Type B pancreatic cell (in vitro differentiated cells): ENCODE measurements at places on chromosomes 7 and 10. TPM values are rescaled to one million over a fixed set of nuclear protein-coding genes. Genes with fewer than 3 reads are reported as not detected.
A peak's percentile ranks its signal among the peaks of the same experiment; 100 is the strongest.

DNA sequence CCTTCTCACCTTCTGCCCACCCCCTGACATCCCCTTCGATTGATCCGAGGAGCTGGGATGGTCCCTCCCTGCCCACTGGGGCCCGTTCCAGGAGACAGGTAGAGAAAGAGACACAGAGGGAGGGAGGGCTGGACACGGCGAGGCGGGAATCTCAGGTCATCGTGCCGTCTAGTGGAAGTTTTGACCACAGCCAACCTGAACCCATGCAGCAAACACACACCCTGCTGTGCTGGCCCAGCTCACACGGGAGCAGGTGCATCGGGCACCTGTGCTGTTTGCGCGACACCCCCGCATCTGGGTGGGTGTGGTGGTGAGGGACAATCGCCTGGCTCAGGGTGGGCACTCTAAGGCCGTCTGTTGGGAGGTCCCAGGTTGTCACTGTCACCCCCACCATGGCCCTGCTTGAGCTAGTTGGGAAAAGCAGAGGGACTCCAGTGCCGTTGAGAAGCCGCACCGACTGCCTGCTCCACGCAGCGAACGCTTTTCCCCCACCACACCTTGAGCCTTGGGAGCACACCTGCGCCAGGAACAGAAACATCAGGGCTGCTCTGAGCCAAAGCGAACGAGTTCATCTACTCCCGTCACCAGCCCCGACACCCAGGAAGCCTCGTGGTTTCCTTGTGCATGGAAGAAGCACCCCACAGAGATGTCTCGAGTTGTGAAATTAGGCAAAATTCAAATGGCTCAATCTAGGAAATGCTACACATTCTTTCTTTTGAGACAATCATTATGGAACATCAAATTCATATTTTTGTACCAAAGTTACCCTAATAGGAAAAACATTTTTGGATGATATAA is 285.8 kb downstream of the DNAJB6 start:
- no peak for DNase-seq

ZNF804B gene
- 0.07 TPM in 1 of 2 replicates, not detected in the other for total RNA-seq

GRCh38 chr10:128080641-128081040 is 45.6 kb downstream of the MKI67 start:
- DNase-seq = no peak

NKX2-3 gene
- not detected in 2 replicates for total RNA-seq

DNA sequence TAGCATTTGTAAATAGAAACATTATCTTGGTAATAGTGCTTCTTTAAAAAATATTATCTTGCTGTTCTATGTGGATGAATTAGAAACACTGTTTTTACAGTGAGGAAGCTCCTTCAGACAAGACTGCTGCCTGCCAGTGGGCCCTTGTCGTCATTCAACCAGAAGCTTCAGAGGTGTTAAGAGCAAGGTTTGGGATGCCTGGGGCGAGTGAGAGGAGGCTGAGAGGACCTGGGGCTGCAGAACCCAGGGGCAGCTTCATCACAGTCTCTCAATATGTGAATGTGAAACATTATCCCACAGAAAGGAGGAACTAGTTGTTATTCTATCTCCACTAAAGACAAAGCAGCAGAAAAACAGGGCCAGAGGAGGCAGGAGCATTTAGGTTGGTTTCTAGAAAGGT is 8.1 kb downstream of the PLPP4 start:
- no peak for DNase-seq

NOD1 gene
- 10.9 and 11.4 TPM in 2 replicates for total RNA-seq

DNA sequence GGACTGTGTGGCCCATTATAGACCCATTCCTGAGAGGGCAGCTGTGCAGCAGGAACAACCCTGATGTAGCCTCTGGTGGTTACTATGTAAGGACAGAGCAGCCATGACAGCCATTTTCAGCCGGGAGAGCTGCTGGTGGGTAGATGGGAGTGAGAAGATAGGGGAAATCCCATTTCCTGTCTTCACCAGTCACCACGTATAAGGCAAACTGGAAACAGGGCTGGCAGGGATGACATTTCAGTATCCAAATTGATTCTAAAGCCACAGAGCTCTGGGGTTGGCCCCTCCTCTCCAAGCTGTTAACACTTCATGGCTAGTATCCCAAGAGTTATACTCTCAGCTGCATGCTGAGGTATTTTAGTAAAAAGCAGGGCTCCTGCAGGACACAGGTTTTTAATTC is 15.2 kb upstream of the FZD1 start:
- DNase-seq = no peak

FAM25C gene
- not detected in 2 replicates for total RNA-seq

GRCh38 chr10:78905957-78906308 is 162.8 kb upstream of the ZMIZ1 start:
- peak; percentile 69 for DNase-seq

SEC31B gene
- total RNA-seq = 8.9 and 20.9 TPM in 2 replicates

AKR1C4 gene
- 0.34 and 2.0 TPM in 2 replicates for total RNA-seq

PDE6C gene
- not detected in 2 replicates for total RNA-seq

- DNase-seq = no peak
Observed at GRCh38 chr7:96300502-96300901, 21.4 kb downstream of the SLC25A13 start.

CTTNBP2 gene
- total RNA-seq = 30.2 and 36.9 TPM in 2 replicates

- no peak for DNase-seq
Observed at GRCh38 chr7:100875356-100875751, 451 bp downstream of the SRRT start.

- DNase-seq = no peak
Observed at GRCh38 chr7:45196374-45196773, 38.8 kb downstream of the RAMP3 start.

DNA sequence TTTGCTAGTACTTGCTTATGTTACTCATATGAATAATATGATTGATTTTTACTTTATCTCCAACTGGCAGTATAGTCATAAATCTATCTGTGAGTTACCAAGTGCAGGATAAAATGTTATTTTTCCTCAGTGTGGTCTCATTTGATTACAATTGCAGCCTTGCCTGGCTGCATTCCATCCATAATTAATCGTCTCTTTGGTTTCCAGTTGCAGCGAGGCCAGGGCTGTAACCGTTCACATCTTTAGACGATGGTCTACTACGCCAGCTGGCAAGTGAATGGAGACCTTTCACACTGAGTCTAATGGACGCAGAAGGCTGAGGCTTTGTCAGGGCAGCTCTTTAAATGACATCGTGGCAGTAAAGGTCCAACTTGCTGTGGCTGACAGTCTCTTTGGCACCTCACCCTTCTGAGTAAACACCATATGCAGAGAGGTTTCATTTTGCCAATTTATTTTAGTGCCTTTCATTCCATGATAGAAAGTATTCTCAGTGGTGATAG is 84.0 kb downstream of the ARL4A start:
- no peak for DNase-seq

DNA sequence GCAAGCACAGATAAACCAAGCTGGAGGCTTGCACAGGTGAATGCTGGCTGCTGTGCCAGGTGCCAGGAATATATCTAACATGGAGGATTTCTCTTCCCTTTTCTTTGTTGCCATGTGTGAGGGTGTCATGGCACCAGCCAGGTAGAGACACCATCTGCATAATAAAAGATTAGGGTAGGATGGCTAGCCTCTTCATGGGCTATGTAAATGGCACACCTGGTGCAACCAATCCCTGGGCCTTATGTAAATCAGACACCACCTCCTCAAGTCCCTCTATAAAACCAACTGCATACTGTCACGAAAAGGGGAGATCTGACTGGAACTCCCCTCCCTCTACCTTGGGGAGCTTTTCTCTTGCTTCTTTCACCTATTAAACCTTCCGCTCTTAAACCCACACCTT is 322.5 kb upstream of the POM121L12 start:
- no peak for DNase-seq

PRPF18 gene
- 16.7 and 20.3 TPM in 2 replicates for total RNA-seq

DNA sequence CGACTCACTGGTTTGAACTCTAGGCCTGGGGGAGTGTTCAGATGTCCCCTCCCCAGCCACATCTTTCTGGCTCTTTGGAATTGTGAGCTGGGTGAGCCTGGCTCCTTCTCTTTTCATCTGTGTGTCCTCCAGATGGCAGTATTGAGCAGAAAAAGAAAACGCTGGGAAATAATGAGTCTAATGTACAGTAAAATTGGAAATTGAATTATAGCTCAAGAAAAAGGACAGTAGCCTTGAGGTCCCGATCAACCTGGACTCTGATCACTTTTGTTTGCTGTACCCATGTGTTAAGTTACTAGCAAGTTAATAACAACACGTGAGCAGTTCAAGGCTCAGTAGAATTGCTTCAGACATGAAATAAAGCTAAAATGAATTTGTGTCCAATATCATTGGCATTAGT is 77.9 kb downstream of the SNX10 start:
- DNase-seq = no peak

LIPN gene
- total RNA-seq = 0.24 and 1.5 TPM in 2 replicates

SMC3 gene
- total RNA-seq = 39.0 and 60.6 TPM in 2 replicates

DNA sequence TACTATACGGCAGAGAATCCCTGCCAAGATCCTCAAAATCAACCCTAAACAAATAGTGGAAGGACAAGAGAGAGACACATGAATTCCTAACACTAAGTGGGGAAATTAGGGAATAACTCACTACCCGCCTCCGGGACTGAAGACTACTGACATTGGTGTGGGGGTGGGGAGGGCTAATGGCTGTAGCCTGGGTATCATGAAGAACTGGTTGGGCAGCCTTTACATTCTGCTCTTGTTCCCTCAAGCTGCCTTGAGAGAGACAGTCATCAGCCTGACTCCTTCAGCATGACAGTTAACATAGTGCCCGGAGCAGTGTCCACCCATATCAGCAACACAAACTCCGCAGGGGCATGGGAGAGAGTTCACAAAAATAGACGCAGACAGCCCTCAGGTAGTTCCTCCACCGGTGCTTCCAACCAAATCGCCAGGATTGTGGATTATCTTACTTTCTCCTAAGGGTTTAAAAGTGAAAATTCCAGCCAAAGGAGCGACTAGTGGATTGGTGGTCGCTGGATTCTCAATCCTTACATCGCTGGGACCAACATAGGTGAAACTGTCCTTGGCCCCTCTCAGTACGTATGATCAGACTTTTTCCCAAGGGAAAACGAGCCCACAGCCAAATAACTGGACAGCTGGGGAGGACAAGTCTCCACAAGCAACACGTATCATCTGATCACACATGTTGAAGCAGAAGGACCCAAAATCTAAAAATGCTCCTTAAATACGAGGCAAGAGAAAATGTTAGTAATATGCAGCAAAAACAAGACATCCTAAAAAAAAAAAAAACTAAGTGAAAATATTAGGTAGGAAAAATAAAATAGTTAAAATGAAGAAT is 22.6 kb downstream of the TMEM254 start:
- no peak for DNase-seq

DNA sequence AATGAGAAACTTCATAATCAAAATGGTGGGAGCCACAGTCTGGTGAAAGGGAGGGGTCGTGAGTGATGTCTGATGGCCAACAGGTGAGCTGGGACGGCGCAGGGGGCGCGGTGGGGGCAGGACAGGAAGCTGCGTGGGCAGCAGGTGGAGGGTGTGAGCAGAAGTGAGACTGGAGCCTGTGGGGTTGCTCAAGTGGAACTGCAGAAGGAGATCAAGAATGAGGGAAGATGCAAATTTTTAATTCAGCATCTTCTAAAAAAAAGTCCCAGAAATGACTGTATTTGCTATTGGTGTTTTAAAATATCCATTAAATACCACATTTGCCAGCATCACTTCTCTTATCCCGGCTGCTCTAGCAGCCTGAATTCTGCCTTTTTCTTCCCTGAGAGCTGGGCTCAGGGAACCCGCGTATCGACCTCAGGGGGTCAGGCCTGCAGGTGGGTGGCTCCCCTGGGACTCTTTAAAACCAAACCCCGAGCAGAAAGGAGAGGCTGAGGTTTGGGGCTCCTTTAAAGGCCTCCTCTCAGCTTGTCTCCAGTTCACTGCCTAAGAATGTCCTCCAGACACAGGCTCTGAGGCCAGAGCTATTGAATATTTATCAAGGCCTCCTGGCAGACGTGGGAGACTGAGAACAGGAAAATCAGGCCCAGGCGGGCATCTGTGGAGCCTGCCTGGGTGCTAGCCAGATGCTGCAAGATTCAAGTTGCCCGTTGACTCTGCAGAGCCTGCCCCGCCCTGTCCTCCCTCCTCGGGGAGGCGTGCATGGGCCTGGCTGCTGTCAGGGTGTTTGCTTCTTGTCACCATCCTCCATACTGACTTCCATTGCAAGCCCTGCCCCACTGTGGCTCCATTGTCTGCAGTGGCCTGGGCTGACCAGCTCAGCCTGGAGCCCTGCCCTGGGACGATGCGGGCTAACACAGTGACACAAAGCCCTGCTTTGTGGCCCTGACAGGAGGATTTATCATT is 53.9 kb downstream of the SYPL1 start:
- no peak for DNase-seq

DNA sequence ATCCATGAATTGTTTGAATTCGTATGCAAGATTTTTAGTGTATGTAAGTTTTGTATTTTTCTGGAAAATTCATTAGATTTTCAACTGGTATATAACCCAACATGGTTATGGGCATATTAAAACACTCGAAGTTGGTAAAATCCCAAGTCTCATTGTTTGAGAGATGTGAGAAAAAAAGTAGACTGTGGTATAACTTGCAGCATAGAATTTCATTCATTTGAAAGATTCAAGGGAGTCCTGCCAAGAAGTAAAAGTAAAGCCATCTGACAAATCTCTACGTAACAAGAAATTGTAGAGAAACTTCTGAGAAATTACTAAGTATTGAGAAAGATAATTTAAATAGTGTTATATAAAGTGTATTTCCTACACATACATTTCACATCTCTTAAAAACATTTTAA is 40.2 kb downstream of the SEMA3E start:
- DNase-seq = no peak

DNA sequence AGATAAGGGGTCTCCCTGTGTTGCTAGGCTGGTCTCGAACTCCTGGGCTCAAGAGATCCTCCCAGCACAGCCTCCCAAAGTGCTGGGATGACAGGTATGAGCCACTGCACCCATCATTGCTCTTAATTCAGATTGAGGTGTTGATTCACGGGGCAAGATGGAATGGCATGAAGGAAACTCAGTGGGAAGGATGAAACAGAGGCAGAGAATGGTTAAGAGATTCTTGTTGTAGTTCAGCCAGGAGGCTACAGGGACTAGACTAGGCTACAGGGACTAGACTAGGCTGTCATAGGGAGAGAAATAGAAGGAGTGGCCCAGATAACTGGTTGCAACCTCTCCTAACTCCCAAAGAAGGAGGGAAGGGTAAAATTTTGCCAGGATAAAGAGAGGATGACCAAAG is 48.0 kb downstream of the THNSL1 start:
- DNase-seq = no peak

DNA sequence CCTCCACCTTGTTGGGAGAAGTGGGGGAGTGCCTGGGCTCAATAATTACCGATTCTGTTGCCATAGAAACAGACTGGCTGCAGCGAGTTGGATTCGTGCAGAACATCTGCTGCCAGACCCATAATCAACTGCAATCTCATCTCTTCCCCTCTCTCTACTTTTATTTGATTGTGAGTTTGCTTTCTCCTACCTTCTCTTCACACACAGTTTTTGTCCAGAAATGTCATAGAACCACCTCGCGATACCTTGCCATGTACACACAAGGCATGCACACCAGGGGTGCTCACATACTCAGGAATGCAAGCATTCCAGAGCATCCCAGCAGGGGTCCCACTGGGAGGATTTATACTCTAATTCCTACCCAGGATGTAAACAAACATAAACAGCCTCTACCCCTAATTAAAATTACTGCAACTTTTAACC is 262.2 kb upstream of the AOAH start:
- DNase-seq = no peak

MMD2 gene
- total RNA-seq = not detected in 2 replicates

- DNase-seq = no peak
Observed at GRCh38 chr10:2294739-2295138, 557.4 kb upstream of the ADARB2 start.

ZP3 gene
- not detected in 2 replicates for total RNA-seq
